ENCODE measurements at places on chromosomes 1 and 21. TPM values are rescaled to one million over a fixed set of nuclear protein-coding genes. Genes with fewer than 3 reads are reported as not detected.

Gene GLRX2
- polyA plus RNA-seq, result 13.4 TPM

DNA sequence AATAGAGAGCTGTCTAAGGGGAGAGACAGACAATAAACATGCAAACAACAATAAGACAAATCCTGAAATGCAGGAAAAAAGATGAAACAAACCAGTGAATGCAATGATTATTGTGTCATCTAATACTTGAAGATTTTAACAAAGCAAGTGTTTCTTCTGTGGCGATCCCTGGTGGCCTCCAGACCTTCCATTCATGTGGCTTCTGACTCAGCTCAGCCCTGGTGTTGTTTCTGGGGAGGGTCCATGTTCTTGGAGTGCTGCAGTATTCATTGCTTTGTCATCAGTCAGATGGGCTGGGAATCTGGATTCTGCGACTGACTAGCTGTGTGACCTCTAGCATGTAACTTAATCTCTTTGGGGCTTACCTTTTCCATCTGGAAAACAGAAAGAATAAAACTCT, 1.5 kb upstream of the C2CD4D start:
- DNase-seq, result no peak

DNA sequence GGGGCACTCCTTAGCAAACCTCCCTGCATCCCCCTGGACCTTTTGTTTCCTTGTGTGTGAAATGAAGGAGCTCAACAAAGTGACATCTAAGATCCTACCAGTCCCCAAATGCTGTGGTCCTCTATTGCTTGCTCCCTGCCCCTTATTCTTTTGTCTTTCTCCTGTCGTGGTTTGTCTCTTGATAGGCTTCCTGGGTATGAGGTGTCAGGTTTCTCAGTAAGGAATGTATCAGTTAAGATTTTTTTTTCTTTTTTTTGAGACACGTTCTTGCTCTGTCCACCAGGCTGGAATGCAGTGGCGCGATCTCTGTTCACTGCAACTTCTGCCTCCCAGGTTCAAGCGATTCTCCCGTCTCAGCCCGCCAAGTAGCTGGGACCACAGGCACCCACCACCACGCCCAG, 16.8 kb downstream of the CNIH3 start:
- no peak for DNase-seq

- no peak for DNase-seq
Measured at GRCh38 chr1:13628711-13629110, 45.1 kb downstream of the PDPN start.

- DNase-seq, result no peak
Measured at GRCh38 chr1:44244986-44245385, 31.7 kb downstream of the DMAP1 start.

- no peak for DNase-seq
Measured at GRCh38 chr21:38471766-38472165, 26.5 kb downstream of the ERG start.

Data from keratinocyte (primary cell).